ENCODE measurements at places on chromosomes 11 and 22. TPM values are rescaled to one million over a fixed set of nuclear protein-coding genes. Genes with fewer than 3 reads are reported as not detected.
A peak's percentile ranks its signal among the peaks of the same experiment; 100 is the strongest.

Gene C22orf31
- total RNA-seq: not detected

Gene DAGLA
- 5.5 TPM for total RNA-seq

DNA sequence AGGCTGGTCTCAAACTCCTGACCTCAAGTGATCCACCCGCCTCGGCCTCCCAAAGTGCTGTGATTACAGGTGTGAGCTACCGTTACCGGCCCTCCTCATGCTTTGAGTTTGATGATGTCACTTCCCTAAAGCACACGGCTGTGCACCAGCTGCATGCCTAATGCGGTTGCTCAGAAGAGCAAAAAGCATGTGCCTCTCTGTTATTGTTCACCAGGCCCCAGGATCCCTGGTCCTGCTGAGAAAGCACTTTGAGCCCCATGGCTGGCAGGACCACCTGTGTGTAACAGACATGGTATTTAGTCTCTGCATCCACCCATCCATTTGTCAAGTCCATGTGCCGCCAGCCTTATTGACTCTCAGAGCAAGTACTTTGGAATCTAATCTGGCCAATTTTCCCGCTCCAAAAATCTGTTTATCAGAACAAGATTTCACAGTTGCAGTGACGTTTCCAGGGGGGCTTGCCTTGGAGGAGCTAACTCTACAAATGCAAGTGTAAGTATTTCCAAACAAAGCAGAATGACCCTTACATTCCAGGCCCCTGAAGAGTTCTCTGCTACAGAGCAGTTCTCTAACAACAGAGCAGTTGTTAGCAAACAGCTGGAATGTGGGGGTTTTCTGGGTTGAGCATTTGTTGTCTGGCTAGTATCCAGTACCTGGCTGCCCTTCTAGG is 89.4 kb downstream of the LDLRAD3 start:
- DNase-seq: no peak

DNA sequence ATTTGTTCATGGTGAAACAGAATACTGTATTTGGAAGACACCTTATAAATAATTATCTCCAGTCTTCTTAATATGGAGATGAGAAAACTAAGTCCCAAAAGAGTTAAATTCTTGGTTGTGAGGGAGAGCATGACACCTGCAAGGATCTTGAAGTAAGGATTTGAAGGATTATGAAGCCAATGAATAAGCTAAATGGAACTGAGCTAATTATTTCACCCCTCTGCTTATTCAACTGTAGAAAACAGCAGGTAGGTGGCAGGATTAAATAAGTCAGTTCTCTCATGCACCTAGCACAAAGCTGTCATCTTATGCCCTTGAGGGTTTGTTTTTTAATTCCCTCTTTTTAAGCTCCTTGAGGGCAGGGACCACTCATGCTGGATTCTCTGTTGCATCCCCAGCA is 457.3 kb downstream of the ETS1 start:
- no peak for DNase-seq

GRCh38 chr11:12585861-12586260 is 88.4 kb upstream of the TEAD1 start:
- DNase-seq: no peak

DNA sequence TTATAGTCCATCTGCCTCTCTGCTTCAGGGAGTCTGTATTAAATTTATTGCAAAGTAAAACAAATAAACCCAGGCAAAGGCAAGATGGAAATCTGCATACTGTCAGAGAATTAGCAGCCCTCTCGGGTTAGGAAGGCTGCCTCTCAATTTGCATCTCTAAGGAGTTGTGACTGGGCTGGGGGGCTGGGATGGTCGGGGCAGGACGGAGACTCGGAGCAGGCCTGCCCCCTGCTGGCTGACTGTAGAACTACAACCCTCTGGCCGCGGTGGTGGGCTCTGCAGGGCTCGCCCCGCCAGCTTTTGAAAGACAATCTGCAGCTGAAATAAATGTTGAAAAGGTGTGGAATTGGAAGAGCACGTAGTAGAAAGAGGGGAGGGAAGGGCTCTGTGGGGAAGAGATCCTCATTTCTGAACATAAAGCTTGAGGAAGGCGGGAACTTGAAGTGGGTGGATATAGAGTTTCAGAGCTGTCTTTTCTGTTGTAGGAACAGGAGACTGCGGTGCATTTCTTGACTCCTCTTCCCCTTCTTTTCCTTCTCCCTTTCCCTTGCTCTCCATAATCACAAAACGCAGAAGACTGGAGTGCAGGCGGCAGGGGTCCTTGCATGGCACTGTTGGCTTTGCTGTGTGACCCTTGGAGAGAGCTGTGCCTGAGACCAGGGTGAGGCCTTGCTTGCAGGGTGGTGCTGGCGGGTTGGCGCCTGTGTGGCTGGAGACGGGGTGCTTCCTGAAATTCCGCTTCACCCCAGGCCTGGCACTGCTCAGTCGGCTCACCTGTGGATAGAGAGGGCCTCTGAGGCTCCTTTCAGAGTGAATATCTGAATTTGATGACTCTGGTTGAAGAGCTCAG is 22.6 kb upstream of the PKNOX2 start:
- peak; percentile 63 for DNase-seq

Measured in left ventricle myocardium superior (tissue), 1 donor.